ENCODE measurements at places on chromosomes 1 and 21.
A peak's percentile ranks its signal among the peaks of the same experiment; 100 is the strongest.

DNA sequence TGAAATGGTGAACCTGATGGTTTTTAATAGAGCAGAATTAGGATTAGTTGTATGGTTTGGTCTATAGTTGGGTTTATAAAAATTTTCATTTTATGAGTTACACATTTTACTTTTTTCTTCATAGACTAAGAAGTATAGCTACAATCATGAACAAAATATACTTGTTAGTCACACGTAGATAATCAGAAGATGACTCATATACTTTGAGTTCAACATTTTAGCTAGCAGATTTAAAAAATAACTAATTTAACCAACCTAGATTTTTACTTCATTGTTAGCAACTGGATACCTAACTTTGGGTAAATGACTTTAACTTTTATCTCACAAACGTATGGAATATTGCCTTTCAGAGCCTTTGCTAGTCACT, 27.9 kb downstream of the MORC3 start:
- no peak for DNase-seq

DNA sequence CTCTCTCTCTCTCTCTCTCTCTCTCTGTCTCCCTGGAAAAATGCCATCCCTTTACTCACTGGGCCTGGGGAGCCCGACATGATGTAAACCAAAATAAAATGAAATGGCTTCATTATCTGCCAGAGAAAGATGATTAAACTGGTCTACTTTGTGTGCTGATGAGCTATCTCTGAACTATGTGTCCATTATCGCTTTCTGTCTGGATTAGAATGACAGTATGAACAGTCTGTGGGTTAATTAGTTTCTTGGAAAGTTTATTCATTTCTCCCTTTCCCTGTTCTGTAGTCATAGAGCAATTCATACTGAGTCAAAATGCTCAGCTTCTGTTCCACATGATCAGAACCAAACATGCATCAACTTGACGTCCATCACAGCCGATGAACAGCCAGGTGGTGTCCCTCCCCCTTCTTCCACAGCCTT, 72.4 kb upstream of the KCND3 start:
- no peak for DNase-seq

- no peak for DNase-seq
These were observed 63.5 kb upstream of the KIAA1614 start for GRCh38 chr1:180849031-180849775.

DNA sequence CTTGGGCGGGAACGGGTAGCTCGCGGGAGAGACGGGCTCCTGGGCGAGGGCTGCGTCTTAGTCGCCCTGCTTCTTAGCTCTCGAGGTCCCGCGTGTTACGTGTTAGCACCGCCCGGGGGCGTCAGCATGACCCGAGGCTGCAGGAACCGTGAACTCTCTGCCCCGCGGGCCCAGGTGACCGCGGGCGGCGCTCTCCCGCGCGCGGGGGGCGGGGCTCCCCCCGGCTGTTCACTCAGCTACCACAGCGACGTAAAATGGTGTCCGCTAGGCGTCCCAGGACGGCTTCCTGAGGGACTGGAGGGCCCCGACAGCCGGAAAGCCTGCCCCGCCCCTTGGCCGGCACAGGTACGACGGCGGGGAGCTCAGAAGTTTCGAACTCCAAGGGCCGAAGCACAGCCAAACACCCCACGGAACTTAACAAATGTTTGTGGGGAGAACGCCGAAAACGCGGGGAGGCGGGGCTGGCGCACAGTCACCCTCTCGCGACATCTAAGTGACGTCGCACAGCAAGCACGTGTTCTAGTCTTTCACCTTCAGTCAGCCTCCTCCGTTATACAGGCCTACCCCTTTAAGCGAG, 780 bp upstream of the RBM15 start:
- peak; percentile 97 for DNase-seq

- DNase-seq = peak; percentile 55
These were observed 1638.3 kb downstream of the MRPL39 start for GRCh38 chr21:23968722-23969647.

DNA sequence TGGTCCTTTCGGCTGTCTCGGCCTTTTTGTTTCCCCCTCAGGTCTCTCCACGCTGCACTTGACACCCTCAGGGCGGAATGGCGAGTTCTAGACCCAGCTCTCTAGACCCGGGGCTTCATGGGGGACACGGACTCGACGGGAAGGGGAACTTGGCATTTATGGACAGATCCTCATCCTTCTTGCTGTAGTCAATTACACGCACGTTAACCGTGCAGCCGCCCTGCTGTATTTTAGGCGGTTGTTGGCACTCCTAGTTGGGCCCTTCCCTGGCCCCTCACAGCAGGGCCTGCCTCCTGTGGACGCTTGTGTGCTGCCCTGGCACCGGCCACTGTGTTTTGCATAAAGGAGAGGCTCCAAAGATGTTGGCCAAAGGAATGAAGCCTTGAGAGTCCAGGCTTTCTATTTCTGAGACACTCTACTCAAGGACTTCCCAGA, 558 bp upstream of the BTG3 start:
- DNase-seq = peak; percentile 25

DNA sequence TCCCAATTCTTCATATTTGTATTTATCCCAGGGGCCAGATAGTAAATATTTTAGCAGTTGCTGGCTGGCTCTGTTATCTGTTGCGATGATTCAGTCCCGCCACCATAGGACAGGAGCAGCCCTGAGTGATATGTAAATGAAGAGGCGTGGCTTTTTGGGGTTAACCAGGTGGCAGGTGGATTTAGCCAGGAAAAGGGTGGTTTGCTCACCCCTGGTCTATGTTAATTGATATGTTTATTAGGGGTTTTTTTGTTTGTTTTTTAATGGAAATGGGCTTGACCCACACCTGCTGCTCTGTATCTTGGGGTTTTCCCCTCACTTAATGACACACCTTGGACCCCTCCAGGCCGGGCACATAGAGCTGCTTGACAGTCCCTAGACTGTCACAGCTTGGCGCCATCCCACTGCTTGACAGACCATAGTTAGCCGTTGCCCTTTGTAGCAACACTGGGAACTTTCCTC, 62.8 kb downstream of the PIK3CD start:
- no peak for DNase-seq

- DNase-seq = no peak
These were observed 16.4 kb downstream of the NCMAP start for GRCh38 chr1:24572301-24572700.

GRCh38 chr1:63612564-63612963, 19.4 kb downstream of the PGM1 start:
- no peak for DNase-seq

DNA sequence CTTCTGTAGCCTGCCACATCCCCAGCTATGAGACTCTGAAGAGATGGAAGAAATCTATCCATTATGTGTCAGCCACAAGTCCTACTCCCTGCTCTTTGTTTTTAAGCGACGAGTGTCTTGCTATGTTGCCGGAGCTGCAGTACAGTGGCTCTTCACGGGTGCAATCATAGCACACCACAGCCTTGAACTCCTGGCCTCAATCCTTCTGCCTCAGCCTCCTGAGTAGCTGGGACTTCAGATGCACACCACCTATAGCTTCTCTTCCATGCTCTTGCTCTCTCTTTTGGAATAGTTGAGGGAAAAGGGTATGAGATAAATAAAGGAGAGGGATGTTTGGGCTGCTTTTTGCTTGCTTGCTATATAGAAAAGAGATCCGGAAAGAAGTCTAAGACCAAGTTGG, 1.6 kb downstream of the TUFT1 start:
- DNase-seq = no peak

- DNase-seq = no peak
These were observed 233.5 kb downstream of the PLPP3 start for GRCh38 chr1:56345831-56346230.

- peak; percentile 38 for DNase-seq
These were observed 253.5 kb downstream of the AKT3 start for GRCh38 chr1:243596431-243597062.

- no peak for DNase-seq
These were observed 16.8 kb downstream of the GNG12 start for GRCh38 chr1:67816506-67816905.

GRCh38 chr1:63795455-63795854, 21.6 kb downstream of the ROR1 start:
- DNase-seq = no peak

- no peak for DNase-seq
These were observed 12.6 kb upstream of the MNDA start for GRCh38 chr1:158818560-158818959.

GRCh38 chr1:61226791-61227567, 144.6 kb downstream of the NFIA start:
- DNase-seq = no peak

Data from urothelium cell line (cell line).